Thymus (tissue), 14 donors: ENCODE measurements at places on chromosomes 6 and 20.

- DNase-seq, result no peak
These were observed 283.3 kb upstream of the MANEA start for GRCh38 chr6:95294043-95294442.

DNA sequence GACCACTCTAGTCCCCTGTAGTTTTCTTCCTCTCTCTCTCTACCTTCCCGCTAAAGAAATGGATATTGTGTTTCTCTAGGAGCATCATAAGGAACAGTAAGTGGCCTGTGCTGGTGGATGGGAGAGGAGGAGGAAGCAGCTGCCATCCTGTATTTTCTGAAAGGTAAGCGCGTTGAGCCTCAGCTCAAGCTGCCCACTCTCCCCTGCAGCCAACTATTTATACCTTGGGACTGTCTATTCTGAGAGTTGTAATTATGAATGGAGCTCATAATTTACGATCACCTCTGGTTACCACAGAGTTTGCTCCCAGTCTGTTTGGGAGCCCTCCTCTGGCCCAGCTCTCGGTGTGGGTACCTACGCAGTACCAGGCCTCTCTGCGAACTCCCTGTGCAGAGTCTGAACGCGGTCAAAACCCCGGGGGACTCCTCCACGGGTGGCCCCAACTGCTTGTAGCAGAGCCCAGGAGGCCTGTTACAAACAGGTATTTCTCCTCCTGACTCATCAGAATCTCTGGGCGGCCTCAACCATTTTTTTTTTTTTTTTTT is 285.4 kb downstream of the SMOC2 start:
- no peak for DNase-seq

DNA sequence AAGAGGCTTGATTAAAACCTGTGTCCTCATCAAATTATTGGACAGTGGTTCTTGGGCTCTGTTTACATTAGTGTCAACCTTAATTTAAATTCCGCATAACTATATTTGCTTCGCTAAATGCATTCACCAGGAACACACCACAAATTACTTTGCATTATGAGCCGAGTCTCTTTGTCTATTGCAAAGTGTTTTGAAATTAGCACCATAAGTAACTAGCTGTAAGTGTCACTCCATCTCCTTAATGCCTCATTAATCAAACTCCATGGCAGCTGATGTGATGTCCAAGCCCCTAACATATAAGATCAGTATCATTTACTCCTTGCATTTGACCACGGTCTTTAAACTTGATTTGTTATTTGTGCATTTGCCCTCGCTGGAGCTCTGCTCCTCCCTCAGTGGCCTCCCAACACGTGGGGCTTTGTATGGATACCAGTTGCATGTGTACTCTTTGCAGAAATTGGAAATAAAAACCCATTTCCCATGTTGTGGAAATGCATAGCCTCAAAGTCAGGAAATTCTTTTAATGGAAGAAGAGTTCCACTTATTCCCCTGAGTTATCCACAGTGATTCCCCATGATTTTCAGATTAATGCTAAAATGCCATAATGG is 24.6 kb downstream of the FOXA2 start:
- DNase-seq, result no peak

GRCh38 chr6:93218096-93218495 is 201.3 kb downstream of the EPHA7 start:
- no peak for DNase-seq

DNA sequence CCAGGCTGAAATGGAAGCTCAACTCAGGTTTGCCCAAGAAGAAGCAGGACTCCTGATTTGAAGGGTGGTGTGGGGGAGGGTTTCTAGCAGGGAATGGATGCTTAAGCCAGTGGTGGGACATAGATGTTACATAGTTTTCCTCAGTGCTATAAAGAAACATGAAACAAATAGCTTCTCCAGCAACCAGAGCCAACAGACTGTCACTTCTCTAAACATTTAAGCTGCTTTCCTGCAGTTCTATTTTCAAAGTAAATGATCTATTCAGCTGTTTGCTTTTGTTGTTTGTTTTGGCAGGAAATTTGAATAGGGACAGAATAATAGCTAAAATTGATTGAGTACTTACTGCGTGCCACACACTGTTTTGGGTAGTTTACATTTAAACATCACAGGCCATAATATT is 169.0 kb downstream of the UST start:
- DNase-seq, result no peak

DNA sequence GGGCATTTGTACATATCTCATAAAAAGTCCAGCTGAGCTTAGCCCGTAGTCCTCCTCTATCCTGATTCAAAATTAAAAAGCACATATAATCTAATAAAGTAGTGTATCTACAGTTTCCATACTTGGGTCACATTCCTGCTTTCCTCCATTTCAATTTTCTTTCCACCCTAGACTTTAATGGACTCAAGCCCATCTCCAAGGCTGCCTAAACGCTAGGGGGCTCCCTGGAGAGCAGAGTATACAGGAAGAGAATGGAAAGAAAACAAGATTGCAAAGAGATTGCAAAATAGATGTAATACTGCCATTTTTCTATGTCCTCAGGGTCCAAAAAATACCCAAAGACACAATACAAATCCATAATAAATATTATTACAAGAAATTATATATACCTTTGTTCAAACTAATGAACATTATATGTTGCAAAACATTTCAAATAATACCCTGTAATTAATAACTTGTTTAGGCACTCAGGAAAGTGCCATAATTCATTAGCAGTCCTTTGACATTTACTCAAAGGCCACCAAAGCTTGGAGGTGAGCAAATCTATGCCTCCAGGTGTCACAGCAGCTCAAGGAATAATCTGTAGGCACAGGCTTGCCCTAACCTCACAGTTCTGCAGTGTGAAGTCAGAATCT is 2.4 kb upstream of the MCM3 start:
- DNase-seq, result no peak

DNA sequence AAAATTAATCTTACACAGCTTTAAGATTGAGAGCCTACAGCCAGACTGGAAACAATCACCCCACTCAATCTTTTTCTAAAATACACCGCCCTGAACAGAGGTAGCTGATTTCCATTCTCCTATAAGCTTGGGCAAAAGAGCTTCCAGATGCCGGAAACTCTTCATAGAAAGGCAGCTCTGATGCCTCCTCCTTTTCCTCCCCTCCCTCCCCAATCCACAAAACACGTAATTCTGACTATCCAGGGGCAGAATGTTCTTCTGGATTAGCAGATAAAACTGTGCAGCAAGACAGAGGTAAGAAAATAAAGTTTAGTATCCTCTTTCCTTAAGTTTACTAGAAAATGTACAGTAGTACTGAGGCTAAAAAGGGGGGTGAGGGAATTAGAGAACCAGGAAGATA is 15.8 kb downstream of the ADNP start:
- DNase-seq, result no peak

DNA sequence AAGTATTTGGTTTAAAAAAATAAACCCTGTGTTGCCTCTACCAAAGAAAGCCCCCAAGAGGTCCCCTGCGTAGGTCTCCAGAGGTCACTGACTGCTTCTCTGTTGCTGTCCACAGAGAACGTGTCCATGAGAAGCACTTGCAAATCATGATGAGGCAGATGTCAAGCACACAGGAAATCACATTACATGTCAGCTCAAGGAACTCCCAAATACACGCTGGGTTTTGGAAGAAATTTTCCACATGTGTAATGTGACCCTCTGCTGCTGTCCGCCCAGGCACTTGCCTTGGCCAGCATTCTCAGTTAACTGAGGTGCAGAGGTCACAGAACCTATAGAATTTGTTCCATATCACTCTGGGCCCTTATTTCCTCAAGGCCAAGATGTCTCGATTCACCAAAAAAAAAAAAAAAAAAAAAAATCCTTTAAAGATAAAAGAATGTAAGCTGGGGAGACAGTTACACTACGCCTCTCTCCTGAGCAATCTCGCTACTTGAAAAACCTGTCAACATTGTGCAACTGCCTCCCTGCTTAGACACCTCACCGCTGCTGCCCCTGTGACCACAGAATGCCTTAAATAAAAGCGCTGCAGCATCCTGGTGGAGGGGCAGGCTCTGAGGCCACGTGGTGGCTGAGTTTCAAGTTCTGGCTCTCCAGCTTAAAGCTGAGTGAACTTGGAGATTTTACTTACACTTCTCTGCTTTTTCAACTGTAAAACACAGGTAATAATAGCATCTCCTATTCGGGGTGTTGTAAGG is 42.3 kb downstream of the SLC22A23 start:
- DNase-seq, result no peak

DNA sequence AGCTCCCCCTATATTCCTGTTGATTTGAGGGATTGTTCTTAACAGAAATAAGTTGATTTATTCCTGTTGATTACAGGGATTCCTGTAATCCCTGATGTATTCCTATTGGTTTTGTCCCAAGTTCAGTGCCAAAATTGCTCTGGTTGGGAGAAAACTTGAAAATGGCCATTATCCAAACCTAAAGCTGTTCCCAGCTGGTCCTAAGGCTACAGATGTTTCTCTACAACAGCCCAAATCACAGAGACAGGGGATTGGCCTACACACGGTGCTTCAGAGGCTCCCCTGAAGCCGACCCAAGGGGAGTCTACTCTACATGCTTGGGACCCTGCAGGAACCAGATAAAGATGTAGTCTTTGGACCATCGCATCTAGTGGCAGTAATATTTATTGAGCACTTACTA is 99.0 kb upstream of the AKAP12 start:
- DNase-seq, result no peak

DNA sequence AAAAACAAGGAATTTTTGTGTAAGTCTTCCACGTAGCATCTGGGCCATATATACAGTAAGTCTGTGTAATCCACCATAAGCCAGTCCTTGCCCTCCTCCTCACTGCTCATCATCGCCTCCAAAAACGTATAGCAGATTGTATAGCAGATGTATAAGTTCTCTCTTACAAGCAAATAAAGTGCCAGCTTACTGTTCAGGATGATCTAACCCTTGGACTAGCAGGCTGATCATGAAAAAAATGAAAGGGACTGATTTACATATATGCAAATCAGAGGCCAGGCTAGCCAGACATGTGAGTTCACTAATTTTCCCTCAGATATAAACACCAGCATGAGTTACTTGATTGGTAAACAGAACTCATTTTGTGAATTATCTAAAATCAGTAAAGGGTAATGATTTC is 171.5 kb downstream of the LY86 start:
- DNase-seq, result no peak

DNA sequence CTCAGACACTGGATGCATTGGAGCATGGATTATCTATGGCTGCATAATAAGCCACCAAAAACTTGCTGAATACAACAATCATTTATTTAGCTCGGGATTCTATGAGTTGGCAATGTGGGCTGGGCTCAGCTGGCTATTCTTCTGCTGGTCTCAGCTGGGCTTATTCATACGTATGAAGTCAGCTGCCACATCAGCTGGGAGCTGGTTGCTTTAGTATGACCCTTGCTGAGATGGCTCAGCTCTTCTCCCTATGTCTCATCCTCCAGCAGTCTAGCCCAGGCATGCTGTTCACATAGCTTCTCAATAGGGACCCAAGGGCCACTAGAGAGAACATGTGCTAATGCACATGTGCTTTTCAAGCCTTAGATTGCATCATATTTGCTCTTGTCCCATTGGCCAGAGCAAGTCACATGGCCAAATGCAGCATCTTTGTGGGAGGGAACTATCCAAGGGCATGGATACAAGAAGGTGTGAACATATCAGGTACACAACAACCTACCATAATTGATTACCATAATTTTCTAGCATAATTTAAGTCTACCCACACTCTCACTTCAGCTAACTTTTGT is 444.6 kb downstream of the KIF16B start:
- no peak for DNase-seq

DNA sequence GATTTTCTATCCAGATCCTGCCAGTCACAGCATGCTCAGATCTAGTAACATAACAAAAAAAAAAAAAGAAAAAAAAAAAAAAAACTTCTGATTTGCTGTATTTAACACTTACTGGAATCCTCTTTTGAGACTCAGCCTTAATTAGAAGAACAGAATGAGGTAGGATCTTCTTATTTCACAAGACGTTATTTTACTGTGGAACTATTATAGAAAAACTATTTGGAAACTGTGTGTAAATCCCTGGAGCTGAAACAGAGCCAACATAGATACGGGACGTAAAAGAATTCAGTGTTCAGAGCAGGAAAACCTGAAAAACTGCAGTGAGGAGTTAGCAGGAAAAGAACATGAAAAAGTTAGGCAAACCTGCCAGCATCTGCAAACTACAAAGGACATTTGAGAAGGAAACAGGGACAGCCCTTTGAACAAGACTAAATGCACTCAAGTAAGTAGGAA is 3.4 kb upstream of the ZNF217 start:
- no peak for DNase-seq

GRCh38 chr6:79188885-79189480 is 45.5 kb downstream of the HMGN3 start:
- DNase-seq, result no peak

DNA sequence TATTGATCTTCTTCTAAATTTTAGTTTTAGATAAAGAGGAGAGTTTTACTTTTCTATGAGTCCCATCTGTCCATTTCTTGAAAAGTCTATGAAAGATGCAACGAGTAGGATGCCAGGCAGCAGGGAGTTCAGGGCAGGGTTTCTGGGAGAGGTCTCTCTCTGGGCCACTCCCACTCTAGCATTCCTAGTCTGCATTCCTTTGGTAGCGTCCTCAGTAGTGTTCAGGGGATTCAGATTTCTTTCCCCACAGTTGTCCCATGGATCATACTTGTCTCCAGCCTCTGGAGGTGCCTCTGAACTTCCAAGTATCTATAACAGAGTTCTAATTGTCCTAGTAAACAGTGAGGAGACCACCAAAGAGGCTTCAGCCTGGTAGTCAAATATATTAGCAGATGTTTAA is 225.3 kb downstream of the RIMS1 start:
- no peak for DNase-seq

- DNase-seq, result no peak
These were observed 61.9 kb upstream of the PKIB start for GRCh38 chr6:122548281-122548680.

- peak; percentile 77 for DNase-seq
These were observed 33.8 kb upstream of the RREB1 start for GRCh38 chr6:7073821-7074525.

- no peak for DNase-seq
These were observed 47.4 kb downstream of the RBM38 start for GRCh38 chr20:57438552-57438951.

- DNase-seq, result no peak
These were observed 316.2 kb downstream of the ADGRB3 start for GRCh38 chr6:68951270-68951669.

GRCh38 chr6:14144678-14145113 is 27.1 kb downstream of the CD83 start:
- DNase-seq, result peak; percentile 24

DNA sequence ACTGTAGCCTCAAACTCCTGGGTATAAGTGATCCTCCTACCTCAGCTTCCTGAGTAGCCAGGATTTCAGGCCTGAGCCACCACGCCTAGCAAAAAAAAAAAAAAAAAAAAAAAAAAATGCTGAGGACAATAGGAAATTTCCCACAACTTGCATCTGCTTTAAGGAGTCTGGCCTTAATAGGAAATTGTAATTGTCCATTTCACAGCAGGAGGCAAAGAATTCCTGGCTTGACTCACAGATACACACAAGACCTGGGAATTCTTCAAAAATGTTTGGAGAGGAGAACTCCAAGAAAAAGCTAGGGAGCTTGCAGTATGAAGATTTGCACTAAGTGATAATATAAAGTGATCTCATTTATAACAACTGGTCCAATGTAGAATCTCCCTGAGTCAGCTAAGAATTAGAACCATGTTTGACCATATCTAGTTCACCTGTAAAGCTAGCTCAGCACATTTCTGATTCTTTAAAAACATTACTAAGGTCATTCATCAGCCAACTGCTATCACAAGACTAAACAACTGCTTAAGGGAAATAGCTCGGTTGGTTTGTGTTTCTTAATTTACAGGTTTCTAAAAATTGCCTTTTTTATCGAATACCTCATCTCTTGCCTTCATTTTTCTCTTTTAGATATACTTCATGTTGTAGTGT is 80.2 kb upstream of the SLC2A12 start:
- DNase-seq, result no peak
